Fibroblast of skin of right quadriceps (primary cell): ENCODE measurements at places on chromosomes 7 and 10.
A peak's percentile ranks its signal among the peaks of the same experiment; 100 is the strongest.

DNA sequence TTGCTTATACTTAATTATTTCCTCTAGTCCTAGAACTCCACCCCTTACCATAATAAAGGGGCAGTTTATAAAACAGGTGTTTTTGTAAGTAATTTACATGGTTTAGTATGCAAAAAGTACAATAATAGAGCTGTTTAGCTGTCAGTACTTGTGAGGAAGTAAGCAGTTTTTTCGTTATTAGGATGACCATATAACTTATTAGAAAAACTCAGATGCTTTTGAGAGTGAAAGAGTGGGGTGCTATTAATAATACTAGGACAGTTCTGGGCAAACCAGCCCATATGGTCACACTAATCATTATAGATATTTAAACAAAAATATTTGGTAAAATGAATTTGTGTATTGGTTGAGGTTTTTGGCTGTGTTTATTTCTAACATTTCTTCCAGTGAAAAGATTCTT, 201.9 kb upstream of the KAT6B start:
- DNase-seq: no peak

DNA sequence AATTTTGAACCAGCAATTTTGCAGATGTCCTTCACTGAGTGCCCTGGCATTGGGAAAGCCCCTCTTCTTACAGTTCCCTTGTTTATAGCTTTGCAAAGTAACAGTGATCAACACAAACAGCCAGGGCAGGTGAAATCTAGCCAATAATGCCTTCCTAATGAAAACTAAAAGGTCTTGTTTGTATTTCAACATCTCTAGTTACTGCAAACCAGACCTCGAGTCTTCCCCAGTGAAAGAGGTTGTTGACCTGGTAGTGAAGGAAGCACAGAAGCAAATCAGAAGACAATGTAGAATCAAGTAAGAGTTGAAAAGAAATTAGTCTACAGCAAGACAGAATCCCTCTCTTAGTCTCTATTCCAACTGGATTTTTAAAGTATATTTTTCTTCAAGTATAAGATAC, 231.2 kb downstream of the SNX13 start:
- DNase-seq: no peak

DNA sequence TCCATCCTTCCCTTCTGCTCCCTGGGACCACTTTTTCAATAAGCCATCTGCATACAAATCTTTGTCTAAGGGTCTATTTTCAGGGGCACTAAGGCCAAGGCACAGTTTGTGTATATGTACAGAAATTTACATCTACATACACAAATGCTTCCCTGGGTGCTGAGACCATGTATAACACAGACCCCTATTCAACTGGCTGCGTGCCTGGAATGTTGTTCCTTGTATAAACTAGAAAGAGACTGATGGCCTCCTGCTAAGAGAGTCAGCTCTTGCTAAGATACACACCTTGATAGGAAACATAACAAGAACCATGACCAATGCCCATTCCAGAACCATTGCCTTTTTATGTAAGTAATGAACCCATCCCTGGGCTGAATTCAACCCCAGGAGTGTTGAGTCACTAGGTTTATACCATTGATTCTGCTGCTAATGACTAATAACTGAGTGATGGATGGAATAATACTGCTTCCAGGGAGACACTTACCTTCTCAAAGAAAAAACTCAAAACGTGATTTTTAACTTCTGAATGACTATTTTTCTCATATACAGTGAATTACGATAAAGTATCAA, 290.7 kb downstream of the FGFR2 start:
- no peak for DNase-seq

DNA sequence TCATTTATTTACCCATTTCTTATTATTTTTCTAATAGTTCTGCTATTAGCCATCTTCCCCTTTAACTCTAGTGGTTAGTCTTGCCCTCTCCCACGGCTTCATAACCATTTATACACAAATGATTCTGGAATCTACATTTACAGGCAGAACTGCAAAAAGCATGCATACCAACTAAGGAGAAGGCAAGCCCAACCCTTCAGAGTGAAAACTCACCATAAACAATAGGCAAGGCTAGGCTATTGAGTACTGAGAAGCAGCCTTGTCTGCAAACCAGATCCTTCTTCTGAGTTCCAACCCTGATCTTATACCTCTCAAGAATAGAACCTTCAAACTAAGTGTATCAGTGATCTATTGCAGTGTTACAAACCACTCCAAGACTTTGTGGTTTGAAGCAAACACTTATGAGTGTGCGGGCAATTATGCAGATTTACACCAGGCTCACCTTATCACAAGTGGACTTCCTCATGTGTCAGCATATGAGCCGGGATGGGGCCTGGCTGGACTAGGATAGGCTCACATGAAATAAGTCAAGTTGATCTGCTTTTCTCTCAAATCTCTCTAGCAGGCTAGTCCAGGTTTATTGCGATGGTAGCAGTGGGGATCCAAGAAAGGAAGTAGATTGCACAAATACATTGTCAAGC, 896.9 kb upstream of the PHF14 start:
- DNase-seq: no peak

- DNase-seq: peak; percentile 49
Measured at GRCh38 chr7:157276731-157277562, 59.9 kb upstream of the DNAJB6 start.

DNA sequence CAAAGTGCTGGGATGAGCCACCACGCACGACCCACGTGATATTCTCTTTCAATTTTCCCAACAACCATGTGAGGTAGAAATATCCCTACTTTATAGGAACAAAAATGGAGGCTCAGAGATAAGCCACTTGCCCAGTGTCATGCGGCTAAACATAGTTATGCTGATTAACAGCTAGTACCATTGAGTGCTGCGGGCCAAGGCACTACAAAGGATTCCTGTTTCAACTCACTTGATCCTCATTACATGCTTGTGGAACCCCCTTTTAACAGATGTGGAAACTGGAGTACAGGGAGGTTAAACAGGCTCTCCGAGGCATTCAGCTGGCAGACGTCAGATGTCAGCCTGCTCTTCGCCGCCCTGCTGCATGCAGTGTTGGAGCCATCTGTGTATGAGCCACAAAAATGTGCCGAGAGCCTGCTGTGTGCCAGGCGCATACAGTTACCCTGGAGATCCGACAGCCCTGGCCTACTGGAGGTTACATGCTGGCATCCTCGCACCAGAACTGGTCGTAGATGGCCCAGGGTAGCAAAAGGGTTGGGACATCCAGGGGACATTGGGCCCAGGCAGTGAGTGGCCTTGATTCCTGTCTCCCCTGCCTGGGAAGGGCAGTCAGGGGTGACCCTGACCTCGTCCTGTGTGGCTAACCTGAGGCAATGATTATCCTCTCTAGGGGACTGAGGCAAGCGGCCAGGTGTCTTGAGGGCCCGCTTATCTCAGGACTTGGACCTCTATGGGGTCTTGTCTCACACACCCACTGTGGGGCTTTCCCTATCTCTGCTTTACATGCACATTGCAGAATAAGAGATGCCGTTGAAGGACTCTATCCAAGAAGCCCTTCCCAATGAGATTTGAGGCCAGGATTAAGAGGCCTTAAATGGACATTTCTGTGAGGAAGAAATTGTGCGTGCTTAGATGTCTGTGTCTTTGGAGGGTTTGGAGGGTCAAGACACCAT, 18.5 kb upstream of the SRGN start:
- DNase-seq: no peak

DNA sequence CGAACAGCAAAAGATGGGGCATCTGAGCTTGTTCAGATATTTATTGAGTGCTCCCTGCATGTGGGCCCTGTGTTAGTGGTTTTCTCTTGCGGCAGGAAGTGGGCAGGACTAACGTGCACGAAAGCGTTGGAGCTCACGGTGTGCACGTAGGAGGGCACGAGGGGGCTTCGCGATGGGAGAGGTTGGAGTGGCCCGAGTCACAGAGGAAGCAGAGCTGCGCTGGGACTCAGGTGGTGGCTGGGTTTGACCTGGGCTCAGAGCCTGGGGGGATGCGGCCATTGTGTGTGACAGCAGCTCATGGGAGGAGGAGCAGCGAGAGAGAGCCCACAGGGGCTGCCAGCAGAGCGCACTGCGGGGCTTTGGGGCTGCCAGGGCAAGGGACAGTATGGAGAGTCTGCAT, 7.7 kb downstream of the ZSCAN25 start:
- DNase-seq: no peak

DNA sequence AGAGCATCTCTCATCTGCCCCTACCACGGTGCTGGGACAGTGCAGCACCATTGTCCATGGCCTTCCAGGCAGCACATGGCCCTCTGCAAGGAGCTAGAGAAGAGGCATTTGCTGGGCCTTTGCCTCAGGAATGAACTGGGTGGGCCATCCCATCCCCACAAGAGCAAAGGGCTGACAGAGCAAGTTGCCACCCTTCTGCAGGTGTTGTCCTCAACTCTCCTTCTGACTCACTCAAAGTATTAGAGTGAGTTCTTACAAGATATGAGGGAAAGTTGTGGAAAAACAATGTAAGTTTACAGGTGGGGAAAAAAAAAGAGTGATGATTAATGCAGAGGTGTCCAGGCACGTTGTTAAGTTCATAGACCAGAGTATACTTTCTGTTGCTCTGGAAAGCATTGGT, 261.2 kb downstream of the SKIDA1 start:
- DNase-seq: no peak

DNA sequence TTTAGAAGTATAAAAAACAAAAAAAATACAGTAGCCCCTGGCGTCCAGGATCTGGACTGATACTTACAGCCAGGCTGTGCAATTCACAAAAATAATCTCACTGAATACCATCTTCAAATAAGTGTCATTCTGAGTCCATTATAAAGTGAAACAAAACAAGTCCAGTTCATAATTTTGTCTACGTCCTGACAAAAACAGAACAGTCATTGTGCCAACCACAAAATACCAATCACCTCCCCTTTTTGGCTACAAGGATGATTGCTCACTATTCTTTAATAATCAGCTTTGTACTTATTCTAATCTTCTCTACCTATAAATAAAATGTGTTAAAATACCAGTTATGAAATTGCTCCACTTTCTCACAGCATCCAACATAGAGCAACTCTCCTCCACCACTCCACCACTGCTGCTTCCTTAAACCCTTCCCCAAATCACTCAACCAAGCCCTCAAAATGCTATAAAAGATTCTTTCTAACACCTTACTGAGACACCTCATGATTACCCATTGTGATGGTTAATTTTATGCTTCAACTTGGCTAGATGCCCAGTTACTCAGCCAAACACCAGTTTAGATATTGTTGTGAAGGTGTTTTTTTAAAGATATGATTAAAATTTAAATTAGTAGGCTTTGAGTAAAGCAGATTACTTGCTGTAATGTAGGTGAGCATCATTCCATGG, 479.8 kb upstream of the SEMA3A start:
- DNase-seq: no peak

DNA sequence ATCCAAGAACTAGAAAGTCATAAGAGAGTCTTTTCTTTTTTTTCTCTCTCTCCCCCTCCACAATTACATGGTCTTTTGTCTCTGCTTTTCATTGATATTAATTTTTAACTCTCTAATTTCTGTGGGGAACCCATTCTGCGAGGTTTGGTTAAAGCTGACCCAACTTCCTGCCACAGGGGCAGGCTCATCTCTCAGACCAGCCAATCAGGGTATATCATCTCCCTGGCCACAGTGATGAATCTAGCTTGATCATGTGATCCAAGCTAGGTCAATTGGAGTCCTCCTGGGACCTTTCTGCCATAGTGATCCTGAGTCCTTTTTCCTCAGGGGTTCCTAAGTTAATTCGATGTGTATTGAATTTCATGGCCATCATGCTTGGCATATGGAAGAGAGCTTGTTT, 38.0 kb upstream of the TRUB1 start:
- DNase-seq: no peak

DNA sequence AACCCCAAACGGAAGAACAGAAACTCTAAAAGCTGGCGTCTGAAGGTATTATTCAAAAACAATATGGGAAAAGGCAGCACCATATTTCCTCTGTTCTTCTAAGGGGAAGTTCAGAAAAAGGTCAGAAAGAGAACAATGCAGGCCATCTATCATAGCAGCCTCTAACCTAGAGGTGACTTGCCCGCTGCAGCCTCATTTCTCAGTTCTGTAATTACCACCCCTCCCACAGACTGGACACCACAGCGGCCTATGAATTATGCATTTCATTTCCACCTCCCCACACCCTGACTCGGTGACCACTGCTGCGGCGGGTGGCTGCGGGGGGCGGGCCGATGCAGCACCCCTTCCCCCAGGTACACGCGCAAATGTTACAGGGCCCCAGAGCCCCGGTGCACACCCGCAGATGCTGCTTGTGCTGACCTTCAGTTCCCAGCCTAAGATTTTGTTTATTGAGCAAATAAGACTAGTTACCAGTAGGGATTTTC, 125.5 kb downstream of the CLEC2L start:
- DNase-seq: no peak

GRCh38 chr10:105352281-105352680, 711.2 kb downstream of the SORCS3 start:
- no peak for DNase-seq

GRCh38 chr7:1669954-1670893, at the start of gene ELFN1:
Gene ELFN1 (plus strand): TSS chr7:1670277. CDS start chr7:1744597, 74,320 bp downstream.
- DNase-seq: peak; percentile 83

DNA sequence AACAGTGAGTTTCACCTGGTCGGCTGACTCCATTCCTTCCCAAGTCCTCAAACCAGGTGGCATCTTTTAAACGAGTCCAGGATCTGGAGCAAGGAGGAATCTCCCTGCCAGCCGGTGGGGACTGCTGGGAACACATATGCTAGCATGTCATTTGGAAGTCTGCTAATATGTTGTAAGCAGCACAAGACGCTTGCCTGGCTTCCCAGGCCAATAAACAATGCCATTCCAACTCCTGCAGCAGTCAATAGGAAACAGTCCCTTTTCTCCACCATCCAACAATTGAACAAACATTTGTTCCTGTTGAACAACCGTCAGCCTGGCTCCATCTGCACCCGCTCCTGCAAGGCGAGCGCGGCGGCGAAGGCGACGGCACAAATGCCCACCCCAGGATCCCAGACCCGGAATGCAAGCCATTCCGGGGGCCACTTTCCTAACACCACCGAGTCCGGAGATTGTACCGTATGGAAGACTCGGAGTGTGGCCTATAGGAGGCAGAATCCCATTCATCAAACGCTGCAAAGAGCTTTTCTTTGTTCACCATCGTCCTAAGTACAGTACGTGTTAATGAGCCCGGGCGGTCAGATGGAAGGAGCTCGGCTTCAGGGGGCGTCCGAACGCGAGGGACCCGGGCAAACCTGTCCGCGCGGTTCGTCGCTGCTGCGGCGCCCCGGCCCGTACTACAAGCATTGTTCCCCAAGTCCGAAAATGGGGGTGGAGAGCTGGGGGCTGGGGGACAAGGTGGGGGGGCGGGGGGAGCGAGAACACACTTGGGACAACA, 1.6 kb downstream of the FAM53B start:
- peak; percentile 49 for DNase-seq

DNA sequence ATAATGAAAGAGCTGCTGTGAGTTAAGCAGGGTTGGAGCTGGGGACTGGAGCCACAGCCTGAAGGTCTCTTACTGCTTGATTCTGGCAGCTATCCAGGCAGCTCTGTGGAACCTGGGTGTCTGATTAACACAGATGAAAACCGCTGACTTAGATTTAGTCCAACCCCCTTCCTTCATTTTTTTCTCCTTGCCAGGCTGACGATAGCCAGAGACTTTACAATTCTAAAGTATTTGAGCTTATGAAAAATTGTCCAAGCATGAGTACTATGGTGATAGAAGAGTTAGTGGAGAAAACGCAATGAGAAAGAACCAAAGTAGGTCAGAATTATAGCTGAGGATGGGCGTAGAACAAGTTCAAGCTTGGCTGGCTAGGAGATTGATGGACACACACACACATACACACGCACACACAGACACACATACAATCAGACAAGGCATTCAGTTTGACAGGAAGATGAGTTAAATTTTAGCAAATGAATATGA, 13.5 kb upstream of the GPR85 start:
- DNase-seq: peak; percentile 50
